Activated T-cell treated with anti-CD3 and anti-CD28 coated beads, Interleukin-2, amount 50 U/mL, for 24 hours (primary cell): ENCODE measurements at places on chromosomes 7 and 10.
A peak's percentile ranks its signal among the peaks of the same experiment; 100 is the strongest.

- no peak for DNase-seq
Measured at GRCh38 chr10:68496072-68496471, 24.3 kb upstream of the DNA2 start.

DNA sequence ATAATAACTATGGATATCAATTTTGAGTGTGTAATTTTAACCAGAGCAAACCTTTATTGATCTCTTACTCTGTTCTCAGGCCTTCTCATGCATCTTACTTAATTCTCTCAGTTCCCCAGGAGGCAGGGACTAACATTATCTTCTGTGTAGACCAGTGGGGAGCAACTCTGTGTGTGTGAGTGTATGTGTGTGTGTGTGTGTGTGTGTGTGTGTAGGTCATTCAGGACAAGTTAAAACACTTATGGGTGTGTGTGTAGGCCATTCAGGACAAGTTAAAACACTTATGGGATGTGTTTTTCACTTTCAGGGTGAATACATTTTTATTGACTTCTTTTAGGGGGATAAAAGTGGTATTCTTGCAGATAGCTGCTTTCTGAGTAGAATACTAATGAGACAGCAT is 145.0 kb downstream of the ADAM12 start:
- DNase-seq = no peak

- DNase-seq = peak; percentile 87
Measured at GRCh38 chr10:102449321-102450123, 1.8 kb downstream of the C10orf95 start.

GRCh38 chr10:11411926-11412545 is 199.4 kb downstream of the USP6NL start:
- no peak for DNase-seq

- no peak for DNase-seq
Measured at GRCh38 chr10:102712843-102713538, 1.2 kb downstream of the ARL3 start.

GRCh38 chr10:21166557-21167287 is 269.6 kb upstream of the NEBL start:
- no peak for DNase-seq

GRCh38 chr7:79612022-79612421 is 158.6 kb upstream of the MAGI2 start:
- DNase-seq = no peak

DNA sequence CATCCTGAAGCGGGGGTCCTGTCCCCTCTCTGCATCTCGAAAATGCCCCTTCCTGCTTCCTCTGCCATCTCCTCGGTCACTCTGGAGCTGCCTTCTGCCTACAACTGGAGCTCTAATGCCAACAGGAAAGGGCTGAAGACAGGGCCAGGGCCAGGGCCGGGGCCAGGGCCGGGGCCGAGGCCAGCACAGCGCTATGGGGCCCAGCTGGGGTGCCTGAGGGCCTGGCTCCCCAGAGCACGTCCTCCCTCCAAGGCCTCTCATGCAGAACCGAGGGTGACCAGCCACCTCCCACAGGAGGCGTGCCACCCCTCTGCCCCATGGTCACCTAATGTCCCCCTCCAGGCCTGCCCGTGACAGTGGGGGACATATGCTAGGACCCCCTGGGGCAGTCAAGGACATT is 155.7 kb downstream of the PRKAG2 start:
- no peak for DNase-seq

GRCh38 chr7:53048638-53049037 is 13.2 kb downstream of the POM121L12 start:
- DNase-seq = no peak

DNA sequence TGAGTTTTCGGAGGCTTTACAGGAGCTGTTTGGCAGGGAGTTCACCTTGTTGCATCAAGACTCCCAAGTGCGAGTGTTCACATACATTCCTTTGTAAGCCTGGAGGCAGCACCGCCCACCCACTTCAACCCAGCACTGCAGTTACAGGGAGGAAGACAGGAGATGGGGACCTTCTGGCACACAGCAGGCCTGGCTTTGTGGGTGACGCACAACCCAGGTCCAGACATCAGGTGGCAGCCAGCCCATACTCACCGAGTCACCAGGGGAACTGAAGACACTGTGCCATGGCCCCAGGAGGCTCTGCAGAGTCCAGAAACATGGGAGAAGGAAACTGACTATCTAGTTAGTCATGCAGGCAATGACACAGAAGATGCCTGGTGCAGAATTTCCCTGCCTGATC is 305.9 kb upstream of the RNF32 start:
- no peak for DNase-seq

GRCh38 chr7:84200859-84201258 is 6.3 kb upstream of the SEMA3A start:
- no peak for DNase-seq

DNA sequence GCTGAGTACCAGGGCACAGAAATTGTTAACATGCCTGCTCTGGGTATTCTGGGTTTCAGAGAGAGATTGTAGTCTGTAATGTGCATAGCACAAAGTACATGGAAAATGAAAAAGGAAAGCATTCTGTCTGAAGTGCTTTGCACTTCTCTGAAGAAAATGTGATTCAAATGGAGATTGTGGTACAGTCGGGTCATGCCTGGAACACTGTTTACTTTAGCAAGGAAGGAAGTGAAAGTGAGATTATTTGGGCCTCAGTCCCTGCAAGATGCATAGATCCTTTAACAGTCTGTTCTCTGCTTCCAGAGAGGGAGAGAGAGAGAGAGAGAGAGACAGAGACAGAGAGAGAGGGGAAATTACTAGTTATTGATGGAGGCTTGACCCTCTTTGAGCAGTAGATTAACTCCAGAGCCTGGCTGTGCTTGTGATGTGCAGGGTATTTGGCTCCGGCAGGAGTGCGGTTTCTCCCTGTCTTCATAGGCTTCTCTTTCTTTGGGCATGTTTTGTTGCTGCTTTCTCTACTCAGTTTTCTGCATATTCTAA is 5.4 kb downstream of the VWC2 start:
- no peak for DNase-seq

DNA sequence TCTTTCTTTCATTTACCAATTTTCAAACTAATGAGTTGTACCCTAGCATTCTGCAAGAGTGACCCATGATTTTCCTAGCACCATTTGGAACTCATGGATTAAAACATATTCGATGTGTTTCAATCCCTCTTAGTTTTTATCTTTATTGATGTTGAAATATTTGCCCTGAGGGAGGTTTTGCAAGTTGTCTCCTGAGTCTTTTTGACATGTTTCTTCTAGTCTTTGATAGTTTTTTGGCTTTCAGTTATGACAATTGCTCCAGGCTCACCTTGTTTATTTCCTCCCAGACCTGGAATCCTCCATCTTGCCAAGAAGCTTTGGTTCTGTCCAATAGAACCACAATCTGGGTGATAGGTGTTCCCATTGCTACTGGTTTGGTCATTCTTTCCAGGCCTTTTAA is 327.8 kb downstream of the WDR11 start:
- DNase-seq = no peak

GRCh38 chr10:13890233-13891127 is 303.7 kb downstream of the PRPF18 start:
- peak; percentile 36 for DNase-seq

DNA sequence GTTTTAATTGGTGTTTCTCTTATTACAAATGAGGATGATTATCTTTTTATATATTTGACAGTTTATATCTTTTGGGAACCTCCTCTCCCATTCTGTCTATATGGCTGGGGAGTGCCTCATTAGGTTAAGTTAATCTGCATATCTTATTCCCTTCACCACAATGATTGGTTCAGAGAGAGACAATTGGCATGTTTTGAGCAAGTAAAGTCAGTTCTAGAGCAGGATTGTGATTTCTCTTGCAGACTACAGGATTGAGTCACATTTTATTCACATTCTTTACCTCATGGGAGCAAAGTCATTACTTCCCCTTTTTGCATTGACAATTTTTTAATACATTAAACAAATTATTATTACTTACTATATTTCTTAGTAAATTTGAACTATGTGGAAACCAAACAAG is 345.6 kb downstream of the MDFIC start:
- DNase-seq = no peak

GRCh38 chr10:117723343-117723742 is 180.8 kb downstream of the EMX2 start:
- no peak for DNase-seq

- no peak for DNase-seq
Measured at GRCh38 chr7:55486991-55487390, 85.3 kb downstream of the VOPP1 start.

DNA sequence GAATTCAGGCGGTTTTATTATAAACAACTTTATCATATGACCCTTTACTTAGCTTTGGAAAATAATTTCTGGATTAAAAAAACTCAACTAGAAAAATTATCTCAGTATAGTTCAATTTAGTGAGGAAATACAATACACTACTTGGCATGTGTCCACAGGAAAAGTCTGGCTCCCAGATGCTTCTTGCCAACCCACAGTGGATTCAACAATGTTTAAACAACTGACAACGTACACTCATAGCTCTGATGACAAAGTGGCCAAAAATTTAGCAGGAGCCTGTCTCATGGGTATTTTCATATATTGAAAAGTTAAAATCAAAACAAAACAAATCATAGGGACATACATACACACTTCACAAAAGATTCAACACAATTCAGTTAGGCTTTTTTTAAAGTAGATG is 158.8 kb downstream of the SKAP2 start:
- no peak for DNase-seq

GRCh38 chr10:97868134-97868685 is 18.6 kb downstream of the GOLGA7B start:
- no peak for DNase-seq

DNA sequence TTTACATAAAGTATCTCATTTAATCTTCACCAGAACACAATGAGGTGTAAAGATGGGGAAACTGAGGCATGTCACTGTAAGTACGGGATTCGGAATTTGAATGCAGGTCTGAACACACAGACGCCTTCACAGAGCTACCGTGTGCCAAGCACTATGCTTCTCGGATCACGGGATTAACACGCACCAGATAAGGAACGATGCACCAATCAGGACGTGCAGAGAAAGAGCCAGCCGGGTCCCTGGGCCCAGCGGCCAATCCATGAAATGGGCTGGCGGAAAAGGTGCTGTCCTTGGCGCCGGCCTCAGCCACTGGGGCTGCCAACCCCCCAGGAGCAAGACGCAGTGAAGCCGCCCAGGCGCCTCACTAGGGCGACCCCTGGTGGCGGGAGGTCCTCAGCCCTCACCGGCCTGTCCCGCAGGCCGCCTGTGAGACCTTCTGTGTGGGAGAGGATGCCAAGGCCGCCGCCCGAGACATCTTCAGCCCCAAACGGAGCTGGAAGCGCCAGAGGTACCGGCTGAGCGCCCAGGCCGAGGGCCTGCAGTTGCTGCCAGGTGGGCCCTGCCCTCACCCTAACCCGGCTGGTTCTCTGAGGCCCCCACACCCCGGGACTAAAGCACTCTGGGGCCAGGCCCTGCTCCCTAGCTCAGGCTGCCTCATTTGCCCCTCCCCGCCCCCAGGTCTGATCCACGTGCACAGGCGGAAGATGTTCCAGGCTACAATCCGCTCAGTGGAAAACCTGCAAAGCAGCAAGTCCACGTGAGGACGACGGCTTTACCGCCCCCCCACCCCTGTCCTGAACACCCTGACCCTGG is 15.6 kb downstream of the ATG9B start:
- DNase-seq = peak; percentile 91

- no peak for DNase-seq
Measured at GRCh38 chr10:131657985-131658330, 242.8 kb upstream of the PPP2R2D start.

DNA sequence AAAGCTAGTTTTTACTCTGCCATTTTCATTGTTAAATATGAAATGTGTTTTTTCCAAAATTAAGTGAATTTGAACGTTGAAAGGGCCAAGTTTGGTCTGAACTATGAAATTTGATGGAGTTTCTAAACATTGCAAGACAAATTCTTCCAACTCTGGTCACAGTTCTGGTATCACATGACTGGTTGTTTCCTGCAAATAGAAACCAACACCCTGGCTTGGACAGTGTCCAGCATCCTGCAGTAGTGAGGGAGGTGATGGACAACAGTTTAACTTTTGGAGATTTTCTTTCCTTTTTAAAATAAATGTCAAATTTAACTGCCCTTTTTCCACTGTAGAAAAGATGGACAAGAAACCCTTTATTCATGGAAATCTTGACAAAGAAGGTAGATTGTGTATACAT is 54.8 kb upstream of the AGBL3 start:
- no peak for DNase-seq

GRCh38 chr7:1109581-1110310 is 21.8 kb downstream of the GPER1 start:
- DNase-seq = no peak

- DNase-seq = no peak
Measured at GRCh38 chr10:11525503-11525902, 85.9 kb downstream of the USP6NL start.

GRCh38 chr7:151541709-151542499 is 22.2 kb upstream of the RHEB start:
- DNase-seq = no peak
